NCI-H187 treated with DMSO at 0.1 percent for 48 hours (cell line): ENCODE measurements at places on chromosomes 6 and 20.

DNA sequence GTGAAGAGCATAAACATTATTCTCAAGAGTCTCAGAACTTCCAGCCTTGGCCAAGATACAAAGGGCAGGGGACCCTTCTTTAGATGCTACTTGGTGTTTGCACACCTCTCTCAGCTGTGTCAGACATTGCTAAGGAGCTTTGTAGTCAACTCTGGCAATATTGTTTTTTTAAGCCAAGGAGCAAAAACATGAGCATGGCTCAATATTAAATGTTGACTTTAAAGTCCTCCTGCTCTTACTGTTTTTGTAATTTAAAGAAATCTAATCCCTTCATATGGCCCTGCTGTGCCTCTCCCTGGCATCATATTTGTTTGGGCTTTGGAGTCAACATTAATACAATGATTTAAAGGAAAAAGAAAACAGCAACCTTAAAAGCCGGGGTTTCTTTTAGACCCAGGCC lies 67.9 kb upstream of the TMEM170B start:
- DNase-seq, result no peak

- no peak for DNase-seq
Measured at GRCh38 chr6:20227350-20227749, 15.1 kb upstream of the MBOAT1 start.

DNA sequence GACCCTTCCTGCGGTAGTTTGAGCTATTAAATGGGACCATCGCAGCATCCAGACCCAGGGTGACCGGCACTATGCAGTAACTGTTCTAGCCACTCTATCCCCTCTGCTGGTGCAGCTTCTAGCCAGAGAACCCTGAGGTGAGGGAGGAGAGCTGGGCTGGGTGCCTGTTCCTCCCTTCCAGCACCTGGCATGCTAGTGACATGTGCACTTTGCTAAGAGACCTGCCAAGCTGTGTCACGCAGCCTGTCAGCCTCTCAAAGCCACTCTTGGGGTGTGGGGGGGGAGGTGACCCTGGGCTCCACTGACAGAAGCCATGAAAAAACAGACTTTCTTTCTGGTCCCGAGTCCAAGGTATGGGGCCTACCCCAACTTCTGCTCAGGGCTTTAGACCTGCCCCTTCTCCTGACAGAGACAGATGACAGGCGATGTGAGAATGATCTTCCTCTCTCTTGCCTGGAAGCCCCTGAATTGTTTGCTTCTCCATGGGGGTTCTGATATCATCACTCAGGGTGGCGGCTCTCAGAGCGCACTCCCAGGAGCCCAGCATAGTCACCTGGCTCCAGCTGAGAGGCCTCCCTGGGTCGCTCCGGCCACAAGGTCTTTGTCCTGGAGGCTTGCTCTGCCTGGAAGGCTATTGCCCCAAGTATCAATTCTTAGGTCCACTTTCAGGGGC lies 47.2 kb upstream of the MLN start:
- DNase-seq, result no peak

DNA sequence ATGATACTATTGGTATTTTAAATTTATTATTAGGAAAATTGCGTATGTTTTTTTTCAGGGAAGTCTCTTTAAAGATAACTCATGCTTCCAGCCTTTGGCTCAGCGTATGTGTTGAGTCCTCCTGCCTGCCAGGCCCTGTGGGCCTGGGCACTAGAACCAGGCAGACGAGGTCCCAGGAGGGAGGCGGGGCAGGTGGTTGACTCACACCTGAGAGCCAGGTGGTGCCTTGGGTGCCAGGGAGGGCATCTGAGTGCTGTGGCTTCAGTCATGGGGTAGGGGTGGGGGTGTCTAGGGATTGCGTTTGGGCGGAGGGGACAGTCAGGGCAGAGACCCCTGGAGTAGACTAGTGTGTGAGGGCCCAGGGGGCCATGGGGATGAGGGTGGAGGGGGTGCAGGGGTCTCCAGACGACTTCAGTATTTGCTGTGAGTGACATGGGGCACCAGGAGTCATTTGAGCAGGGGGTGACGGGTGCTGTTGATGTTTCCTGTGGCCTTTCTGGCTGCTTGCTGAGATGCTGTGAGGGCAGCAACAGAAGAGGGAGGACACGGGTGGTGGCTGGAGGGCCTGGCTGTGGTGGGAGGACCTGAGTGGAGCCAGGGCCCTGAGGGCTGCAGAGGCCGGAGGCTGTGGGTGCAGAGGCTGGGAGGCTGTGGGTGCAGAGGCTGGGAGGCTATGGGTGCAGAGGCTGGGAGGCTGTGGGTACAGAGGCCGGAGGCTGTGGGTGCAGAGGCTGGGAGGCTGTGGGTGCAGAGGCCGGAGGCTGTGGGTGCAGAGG lies 14.8 kb upstream of the ADRM1 start:
- no peak for DNase-seq

- no peak for DNase-seq
Measured at GRCh38 chr20:47164140-47164539, 192.4 kb downstream of the ZMYND8 start.

- DNase-seq, result no peak
Measured at GRCh38 chr20:62874964-62875344, 13.3 kb upstream of the TCFL5 start.

DNA sequence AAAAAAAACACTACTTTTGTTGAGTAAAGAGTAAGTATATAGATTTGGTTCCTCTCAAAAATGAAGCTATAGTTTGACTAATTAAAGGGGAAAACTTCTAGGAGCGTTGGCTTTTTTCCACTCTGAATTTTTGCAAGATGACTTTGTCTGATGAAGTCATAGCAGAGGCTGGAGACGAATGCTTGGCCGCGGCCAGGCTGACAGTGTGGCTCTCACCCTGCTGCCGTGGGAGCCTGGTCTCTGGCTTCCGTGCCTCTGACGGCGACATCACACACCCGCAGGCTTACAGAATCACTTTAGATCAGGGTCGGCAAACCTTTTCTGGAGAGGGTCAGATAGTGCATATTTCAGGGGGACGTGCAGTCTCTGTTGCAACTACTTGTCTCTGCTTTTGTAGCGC lies 145.0 kb downstream of the PHACTR3 start:
- no peak for DNase-seq

GRCh38 chr6:131381709-131382093 lies 191.3 kb upstream of the ARG1 start:
- DNase-seq, result no peak

DNA sequence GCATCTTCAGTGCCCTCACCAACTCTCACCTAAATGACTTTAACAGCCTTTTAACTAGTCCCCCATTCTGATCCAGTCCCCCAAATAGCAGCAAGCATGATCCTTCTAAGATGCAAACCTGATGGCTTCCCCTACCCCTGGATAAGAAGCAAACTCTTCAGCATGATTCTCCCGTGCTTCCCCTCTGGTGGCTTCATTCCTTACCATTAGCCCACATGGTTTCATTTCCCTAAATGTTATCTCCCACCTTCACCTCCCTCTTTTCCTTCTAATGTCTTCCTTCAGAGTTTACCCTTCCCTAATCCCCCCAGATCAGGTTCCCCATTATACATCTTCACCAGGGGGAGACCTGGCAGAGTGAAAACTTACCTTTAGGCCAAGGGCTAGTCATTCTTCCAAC lies 4.0 kb upstream of the RAB5IF start:
- DNase-seq, result no peak

DNA sequence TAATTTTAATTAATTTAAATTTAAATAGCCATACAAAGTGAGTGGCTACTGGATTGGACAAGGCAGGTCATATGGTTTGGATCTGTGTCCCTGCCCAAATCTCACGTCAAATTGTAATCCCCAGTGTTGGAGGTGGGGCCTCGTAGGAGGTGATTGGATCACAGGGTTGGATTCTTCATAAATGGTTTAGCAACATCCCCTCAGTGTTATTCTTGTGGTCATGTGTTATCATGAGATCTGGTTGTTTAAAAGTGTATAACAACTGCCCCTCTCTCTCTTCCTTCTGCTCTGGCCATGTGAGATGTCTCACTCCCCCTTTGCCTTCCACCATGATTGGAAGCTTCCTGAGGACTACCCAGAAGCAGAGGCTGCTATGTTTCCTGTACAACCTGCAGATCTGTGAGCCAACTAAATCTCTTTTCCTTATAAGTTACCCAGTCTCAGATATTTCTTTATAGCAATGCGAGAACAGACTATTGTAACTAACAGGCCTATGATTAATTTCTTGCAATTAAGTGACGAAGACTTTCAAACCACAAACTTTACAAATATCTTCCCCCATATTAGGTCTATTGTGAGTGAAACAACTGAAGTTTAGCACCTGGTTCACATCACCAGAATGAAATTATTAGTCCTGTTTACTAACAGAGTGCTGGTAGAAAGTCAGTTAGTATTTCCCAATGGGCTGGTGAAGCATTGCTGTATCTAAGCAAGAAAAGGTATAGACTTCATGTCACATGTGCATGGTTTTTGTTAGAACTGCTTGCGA lies 60.0 kb upstream of the TNFAIP3 start:
- no peak for DNase-seq

- no peak for DNase-seq
Measured at GRCh38 chr6:154320181-154320580, 36.4 kb downstream of the IPCEF1 start.

GRCh38 chr6:168376120-168376519 lies 56.5 kb upstream of the DACT2 start:
- no peak for DNase-seq

DNA sequence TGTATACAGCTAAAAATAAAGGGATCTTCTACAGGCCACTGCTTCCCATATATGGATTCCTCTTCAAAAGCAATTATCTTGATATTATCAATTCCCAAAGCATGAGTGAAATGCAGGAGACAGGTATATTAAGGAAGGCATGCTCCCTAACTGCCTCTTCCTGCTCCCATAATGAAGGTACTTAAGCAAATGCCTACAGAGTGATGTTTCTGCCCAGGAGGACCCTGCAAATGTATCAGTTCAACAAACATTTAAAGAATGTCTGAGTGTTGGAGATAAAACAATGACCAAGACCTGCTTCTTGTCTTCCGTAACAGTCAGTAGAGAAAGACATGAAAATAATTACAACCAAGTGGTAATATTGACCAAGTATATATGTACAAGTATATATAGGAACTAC lies 4.2 kb downstream of the UBE2J1 start:
- DNase-seq, result no peak

GRCh38 chr6:150635906-150636514 lies 36.3 kb downstream of the PLEKHG1 start:
- DNase-seq, result no peak

DNA sequence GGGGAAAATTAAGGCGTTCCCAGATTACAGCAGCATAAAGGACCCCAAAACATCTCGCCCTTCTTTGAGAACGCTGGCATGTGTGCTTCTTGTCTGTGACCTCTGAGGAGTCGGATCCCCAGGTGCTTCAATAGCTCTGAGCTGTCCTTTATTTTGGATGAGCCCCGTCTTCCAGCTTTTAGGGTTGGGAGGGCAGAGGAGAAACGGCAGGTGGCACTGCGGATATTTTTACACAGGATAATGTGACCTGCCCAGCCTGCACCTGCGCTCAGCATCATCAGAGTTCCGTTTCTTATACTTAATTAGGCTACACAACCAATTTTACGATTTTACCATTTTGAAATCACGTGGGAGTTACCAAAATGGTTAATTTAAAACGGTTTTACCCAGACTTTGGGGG lies 147.7 kb upstream of the RPS6KA2 start:
- DNase-seq, result no peak

DNA sequence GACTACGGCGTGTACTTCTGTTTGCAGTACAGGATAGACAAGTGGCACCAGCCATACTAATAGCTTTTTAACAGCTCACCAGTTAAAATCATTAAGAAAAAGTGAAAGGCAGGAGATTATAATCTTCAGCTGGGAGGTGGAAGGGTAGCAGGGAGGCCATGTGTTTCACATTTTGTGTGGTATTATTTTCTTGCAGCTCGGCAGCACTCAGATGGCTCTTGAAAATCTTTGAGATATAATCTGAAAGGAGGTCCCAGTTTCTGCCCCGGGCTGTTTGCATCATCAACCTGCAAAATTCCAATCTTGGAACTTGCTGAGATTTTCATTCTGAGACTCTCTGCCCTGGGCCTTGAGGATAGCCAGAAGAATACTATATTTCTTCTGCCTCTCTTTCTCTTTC lies 87.5 kb upstream of the HDAC2 start:
- no peak for DNase-seq

- no peak for DNase-seq
Measured at GRCh38 chr6:150866991-150867501, 1.5 kb downstream of the MTHFD1L start.

- DNase-seq, result no peak
Measured at GRCh38 chr20:23145281-23145700, 59.2 kb upstream of the CD93 start.

GRCh38 chr20:4227085-4227821 lies 211.9 kb upstream of the RNF24 start:
- no peak for DNase-seq

DNA sequence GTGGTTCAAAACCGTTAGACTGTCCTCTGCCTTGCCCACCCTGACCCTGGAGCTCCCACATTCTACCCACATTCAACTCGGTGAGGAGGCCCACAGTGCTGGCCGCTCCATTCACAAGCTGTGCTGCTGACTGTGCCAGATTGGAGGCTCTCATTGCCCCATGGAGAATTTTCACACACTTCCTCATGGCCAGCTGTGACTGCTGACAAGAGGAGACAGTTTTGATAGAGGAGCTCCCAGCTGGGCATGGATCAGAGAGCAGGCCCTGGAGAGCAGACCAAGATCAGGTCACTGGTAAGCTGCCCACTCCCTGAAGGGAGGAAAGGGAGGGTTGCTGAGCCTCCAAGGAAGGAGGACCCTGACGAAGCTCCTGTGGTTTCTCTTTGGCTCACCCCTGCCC lies 246.1 kb upstream of the RIN2 start:
- no peak for DNase-seq

GRCh38 chr6:4788953-4789584 lies 12.9 kb downstream of the CDYL start:
- DNase-seq, result no peak

- DNase-seq, result no peak
Measured at GRCh38 chr6:170238741-170239565, 51.9 kb downstream of the DLL1 start.

- no peak for DNase-seq
Measured at GRCh38 chr6:170271771-170272314, 19.0 kb downstream of the DLL1 start.

GRCh38 chr6:84066536-84066935 lies 33.0 kb downstream of the MRAP2 start:
- DNase-seq, result no peak

DNA sequence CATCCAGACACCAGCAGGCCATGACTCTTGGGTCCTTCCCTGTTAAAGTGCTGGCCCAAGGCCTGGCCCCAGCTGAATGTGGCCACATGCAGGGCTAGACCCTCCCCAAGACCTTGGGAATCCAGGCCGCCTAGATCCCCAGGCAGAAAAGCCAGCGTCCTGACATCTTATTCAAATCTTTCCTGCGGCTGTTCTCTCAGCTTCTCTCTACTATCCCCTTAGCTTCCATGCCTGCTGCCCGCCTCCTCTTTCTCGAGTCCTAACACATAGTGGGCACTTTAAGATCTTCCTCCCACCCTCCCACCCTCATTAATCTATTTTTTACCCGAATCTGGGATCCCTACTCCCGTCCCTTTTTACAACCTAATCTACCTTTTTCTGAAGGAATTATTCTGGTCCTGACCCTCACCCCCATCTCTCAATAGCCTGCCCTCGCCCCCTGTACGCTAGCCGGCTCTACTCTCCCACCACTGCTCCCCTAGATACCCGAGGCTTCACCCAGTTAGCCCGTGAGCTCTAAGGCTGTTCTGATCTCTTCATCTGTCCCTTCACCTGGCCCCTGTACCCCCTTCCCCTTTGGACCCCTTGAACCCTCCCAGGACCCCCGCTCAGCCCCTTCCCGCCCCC lies at the start of gene CCHCR1:
Gene CCHCR1, minus strand, starts transcription at position 290 of the 627 bp plus-strand sequence. Its CDS starts 202 bp downstream, at position 88.
- DNase-seq, result no peak
